Effector CD8-positive, alpha-beta T cell (primary cell): ENCODE measurements at places on chromosomes 3 and 15.
A peak's percentile ranks its signal among the peaks of the same experiment; 100 is the strongest.

DNA sequence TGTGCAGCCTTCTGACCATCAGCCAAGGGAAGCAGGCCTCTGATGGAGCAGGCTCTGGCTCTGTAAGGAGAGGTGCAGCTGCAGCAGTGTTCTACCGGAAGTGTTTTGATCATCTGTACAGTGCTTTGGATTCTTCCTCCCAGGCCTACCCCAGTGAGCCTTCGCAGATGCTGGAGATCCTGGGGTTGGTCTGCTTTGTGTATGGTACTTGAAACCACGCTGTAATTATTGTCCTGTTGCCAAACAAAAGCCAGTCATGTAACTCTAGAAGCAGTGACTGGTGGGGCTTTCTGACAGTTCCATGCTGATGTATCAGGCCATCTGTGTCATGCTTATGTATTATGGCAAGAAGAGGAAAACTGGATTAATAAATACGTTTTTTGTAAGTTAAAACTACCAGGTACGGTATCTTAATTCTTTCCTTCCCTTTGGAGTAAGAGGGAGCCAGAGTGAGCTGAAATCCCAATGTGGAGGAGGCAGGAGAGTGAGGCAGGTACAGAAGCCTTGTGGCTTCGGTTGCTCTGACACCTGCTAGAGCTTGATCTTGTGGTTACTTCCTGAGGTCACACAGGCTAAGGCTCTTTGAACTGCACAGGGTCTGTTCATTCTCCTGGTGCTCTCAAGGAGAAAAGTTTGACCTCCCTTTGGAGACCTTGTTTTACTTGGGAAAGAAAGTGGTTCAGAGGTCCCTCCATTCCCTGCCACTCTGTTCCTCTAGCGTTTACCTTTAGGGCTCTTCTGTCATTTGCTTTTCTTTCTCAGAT lies 3.7 kb downstream of the TMEM42 start:
- no peak for DNase-seq

GRCh38 chr3:17027318-17027717 lies 142.6 kb downstream of the PLCL2 start:
- no peak for DNase-seq

GRCh38 chr3:40191850-40192448 lies 117.6 kb upstream of the EIF1B start:
- peak; percentile 27 for DNase-seq

GRCh38 chr3:102447272-102447671 lies 12.5 kb downstream of the ZPLD1 start:
- no peak for DNase-seq

GRCh38 chr3:37907906-37908305 lies 46.2 kb downstream of the CTDSPL start:
- no peak for DNase-seq

DNA sequence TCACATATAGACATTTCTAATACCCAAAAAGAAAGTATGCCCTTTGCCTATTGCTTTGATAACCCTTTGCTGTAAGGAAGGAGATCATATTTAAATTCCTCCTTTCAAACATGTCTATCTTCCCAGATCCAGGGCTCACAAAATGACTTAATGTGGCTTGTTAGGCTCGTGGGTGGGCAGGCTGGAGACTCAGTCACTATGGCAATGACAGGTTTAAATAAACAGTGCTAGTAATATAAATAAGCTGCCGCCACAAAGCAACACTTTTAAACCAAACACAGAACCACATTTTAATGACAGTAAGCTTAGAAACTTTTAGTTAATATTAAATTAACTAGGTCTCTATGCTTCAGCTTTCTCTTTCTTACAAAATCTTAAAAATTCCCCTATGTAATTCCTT lies 616.0 kb upstream of the NAALADL2 start:
- no peak for DNase-seq

- no peak for DNase-seq
These were observed 29.0 kb downstream of the HGD start for GRCh38 chr3:120652896-120653545.

- no peak for DNase-seq
These were observed 343.9 kb upstream of the TPM1 start for GRCh38 chr15:62698646-62699045.

GRCh38 chr3:176046703-176047102 lies 1150.6 kb downstream of the TBL1XR1 start:
- no peak for DNase-seq

DNA sequence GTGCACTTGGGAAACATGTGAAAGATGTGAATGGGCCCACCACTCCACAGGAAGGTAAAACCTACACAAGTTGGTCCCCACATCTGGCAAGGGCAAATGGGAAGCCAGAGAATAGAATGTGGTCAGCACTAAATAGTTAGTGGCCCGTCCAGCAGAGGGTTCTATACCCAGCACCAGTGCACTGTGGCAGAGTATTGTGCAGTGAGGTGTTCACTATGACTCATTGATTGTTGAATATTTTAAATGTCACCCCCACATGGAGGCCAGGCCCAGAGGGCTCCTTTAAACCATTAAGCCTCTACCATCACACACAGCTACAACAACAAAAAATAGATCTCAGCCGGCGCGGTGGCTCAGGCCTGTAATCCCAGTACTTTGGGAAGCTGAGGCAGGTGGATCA lies 11.7 kb downstream of the FRMD5 start:
- DNase-seq: no peak

- DNase-seq: no peak
These were observed 137.6 kb downstream of the SRGAP3 start for GRCh38 chr3:9111866-9112265.

DNA sequence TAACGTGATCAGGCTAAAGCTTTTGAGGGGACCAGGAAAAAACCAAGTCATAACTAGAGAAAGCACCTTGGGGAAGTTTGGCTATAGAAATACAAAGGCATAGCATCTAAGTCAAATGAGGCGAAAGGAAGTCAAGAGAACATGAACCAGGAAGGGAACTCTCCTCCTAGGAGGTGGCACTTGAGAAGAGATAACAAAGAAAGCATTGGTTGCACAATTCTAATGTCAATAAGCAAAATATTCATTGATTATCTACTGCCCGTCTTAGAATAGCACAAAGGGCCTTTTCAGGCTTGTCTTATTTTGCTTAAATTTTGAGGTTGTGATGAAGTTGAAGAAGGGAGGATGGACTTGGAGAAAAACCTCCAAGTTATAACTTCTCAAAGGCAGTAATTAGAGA lies 73.4 kb downstream of the ALCAM start:
- no peak for DNase-seq

DNA sequence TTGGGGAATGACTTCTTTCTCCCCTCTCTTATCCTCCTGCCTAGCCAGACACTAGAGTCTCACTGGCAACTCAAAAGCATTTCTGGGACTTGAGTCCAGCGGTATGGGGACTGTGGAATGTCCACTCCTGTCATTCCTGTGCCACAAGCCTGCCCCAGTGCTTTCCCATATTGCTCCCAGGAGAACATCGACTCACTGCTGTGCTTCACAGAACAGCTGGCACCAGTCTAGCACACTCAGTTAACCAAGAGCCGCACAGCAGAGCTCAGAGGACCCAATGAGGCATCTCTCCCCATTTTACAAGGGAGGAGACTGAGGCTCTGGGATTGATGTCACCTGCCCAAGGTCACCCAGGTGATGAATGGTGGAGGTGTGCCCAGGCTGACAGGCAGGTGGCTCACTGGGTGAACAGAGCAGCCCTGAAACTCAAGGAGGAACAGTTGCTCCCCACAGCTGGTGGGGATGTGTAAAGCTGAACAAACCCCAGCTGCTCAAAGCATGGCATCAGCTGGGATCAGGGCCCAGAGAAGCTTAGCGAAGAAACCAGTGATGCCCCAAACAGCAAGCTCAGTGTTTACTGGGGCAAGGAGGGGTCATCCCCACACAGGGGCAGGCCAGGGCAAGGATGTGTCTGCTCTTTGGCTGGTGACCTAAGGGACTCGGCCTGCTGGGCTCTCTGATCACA lies 35.4 kb upstream of the DUSP7 start:
- no peak for DNase-seq

GRCh38 chr3:157441102-157441624 lies 4.5 kb downstream of the PTX3 start:
- DNase-seq: no peak

- DNase-seq: no peak
These were observed 28.7 kb downstream of the SH3BP5 start for GRCh38 chr3:15303728-15304127.

- DNase-seq: no peak
These were observed 20.8 kb upstream of the SRP14 start for GRCh38 chr15:40059821-40060220.

GRCh38 chr3:21613372-21614070 lies 137.5 kb downstream of the ZNF385D start:
- DNase-seq: no peak

DNA sequence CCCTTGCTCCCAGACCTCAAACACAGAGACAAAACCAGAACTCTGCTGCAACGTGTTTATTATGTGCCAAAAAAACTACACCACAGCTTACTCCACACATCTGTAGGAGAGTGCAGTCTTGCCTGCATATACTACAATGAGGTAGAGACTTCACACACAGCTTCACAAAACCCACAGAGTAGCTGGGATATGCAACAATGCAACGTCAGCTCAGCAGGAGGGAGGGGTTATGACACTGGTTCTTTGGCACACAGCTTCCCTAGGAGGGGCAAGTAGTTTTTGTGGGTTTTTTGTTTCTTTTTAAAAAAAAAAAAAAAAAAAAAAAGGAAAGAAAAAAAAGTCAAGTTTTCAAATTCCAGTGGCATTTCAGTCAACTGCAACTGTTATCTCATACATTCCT lies 2.9 kb upstream of the RPS17 start:
- no peak for DNase-seq

GRCh38 chr3:18112674-18113375 lies 312.3 kb downstream of the SATB1 start:
- no peak for DNase-seq

DNA sequence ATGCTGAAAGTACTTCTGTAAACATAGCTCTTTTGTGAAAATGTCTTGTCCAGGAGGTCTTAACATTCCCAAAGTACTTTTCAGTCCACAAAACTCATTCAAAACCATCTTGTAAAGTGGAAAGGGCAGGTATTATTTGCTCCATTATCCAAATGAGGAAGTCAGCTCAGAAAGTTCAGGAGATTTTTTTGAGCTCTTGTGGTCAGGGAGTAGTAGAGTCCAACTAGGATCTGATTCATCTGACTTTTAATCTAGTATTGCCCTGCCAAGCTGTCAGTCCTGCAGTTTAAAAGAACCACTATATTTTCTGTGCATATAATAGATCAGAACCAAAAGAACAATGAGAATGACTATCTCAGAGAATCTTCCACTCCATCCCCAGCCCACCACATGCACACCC lies 83.5 kb downstream of the FOXB1 start:
- no peak for DNase-seq

- DNase-seq: no peak
These were observed 29.6 kb downstream of the DCLK3 start for GRCh38 chr3:36734742-36735141.

- DNase-seq: no peak
These were observed 98.4 kb downstream of the ECT2 start for GRCh38 chr3:172848910-172849309.

DNA sequence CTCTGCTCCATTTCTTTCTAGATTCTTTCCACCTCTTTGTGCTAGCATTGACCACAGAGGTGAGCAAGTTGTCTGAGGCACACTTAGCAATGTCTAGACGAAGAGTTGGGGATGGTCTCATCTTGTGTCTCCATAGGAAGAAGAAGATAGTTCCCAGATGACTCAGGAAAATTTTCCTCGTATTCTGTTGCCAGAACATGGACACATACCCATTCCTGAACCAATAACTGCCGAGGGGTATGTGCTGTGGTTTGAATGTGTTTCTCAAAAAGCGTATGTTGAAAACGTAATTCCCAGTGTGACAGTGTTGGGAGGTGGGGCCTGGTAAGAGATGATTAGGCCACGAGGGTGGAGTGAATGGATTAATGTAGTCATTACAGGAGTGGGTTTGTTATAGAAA lies 107.5 kb upstream of the GALNT15 start:
- DNase-seq: no peak

DNA sequence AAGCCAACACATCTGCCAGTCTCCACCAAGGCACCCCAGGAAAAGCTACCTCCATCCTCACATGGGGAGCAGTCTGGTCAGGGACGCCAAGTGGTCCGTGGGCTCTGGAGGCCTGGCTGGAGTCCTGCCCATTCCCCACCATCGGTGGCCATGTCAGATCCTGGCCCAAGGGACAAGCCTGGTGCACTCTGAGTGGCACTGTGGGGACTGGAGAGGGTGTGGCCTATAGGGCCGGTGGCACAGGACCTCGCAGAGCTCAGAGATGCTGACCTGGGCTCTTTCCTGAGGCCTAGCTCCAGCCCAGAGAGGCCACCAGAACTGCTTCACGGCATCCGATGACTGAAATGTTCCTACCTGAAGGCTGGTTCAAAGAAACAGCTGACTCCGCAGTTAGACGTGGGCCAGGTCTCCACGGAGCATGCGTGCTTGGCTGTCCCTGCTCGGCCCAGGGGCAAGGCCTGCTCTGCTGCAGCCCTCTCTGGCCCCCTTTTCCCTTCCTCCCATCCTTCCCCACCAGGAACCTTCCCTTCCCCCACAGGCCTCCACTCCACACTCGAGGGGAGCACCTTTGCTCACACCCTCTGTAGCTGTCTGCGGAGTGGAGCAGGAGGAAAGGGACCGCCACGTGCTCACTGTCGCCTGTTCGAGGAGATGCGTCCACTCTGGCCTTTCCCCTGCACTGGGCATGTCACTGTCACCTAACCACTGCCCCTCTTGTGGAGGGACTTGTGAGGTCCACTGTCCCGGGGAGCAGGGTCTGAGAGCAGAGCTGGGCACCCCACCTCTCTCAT lies 119.3 kb downstream of the CHSY1 start:
- DNase-seq: no peak

- no peak for DNase-seq
These were observed 44.2 kb upstream of the ZBED2 start for GRCh38 chr3:111639316-111639715.

DNA sequence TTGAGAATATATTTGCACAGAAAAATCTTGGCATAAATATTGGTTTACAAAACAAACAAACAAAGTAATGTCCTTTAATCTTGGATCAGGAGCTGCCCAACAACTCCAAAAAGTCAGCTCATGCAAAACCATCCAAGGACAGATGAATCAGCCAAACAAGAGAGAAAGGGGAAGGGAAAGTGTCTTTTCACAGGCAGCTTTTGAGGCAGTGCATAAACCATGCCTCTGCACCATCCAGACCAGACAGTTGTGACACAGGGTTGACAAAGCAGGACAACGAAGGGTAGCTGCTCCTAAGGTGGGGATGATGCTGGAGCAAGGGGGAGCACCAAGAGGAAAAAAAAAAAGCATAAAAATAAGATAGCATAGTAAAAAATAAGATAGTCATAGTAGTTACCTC lies 8.7 kb downstream of the CD86 start:
- DNase-seq: no peak

DNA sequence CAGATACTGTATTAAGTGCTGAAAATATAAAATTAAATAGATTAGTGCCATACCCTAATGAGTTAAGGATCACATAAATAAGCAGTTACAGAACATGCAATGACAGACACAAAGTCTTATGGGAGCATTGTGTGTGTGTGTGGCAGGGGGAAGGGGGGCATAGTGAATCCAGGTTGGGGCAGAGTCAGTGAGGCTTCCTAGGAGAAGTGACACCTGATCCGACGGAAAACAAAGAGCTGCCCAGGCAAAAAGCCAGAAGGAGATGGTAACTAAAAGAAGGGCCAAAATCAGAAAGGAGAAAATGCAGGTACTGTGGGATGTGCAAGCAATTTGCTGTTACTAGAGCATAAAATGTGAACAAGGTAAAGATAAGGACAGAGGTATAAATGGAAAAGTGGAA lies 80.1 kb upstream of the CHRM5 start:
- no peak for DNase-seq
